Right atrium auricular region (tissue), 2 donors: ENCODE measurements at places on chromosomes 1 and 21. TPM values are rescaled to one million over a fixed set of nuclear protein-coding genes. Genes with fewer than 3 reads are reported as not detected.
A peak's percentile ranks its signal among the peaks of the same experiment; 100 is the strongest.

GRCh38 chr1:91166106-91166712, 144.4 kb upstream of the ZNF644 start:
- no peaks in the 10 kb centered on the region for H3K4me1 ChIP-seq
- H3K4me3 ChIP-seq, result no peak overlapping the region
- no peaks in the 10 kb centered on the region for H3K36me3 ChIP-seq

GRCh38 chr1:10399444-10399941, 629 bp downstream of the PGD start:
- peaks cover 24% of the 10 kb centered on the region for H3K36me3 ChIP-seq
- H3K4me1 ChIP-seq, result no peaks in the 10 kb centered on the region
- peak overlapping the region; percentile 83 for H3K4me3 ChIP-seq
- H3K27ac ChIP-seq, result peak overlapping the region; percentile 88
- H3K27me3 ChIP-seq, result no peaks in the 10 kb centered on the region

GRCh38 chr21:34201481-34201858, 128.1 kb downstream of the MRPS6 start:
- no peaks in the 10 kb centered on the region for H3K27me3 ChIP-seq
- H3K36me3 ChIP-seq, result no peaks in the 10 kb centered on the region
- no peaks in the 10 kb centered on the region for H3K4me1 ChIP-seq
- H3K4me3 ChIP-seq, result peak overlapping the region; percentile 51

DNA sequence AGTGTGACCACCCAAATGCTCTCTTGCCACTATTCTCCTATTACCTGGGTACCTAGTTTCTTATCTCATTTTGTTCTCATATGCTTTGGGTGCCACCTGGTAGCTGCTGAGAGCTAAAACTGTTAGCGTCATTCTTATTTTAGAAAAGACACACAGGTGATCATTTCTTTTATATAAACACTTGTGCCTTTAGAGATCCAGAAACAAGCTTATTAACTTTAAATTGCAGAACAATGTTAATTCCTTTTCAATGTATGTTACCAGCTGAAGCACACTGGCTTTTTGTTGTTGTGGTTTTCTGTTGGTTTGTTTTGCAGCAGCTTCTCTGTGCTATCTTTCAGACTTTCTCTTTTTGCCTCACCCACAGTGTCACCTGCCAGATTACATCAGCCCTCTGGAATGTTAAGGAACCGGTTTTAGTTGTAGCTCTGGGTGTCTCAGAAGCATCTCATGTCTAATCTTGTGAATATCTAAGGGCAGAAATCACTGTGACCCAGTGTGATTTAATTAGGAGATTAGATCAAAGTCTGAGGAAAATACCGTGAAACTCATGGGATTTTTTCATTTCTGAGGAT, 43.4 kb upstream of the SLC19A2 start:
- no peak overlapping the region for H3K4me3 ChIP-seq
- no peak overlapping the region for H3K27ac ChIP-seq
- H3K27me3 ChIP-seq, result no peaks in the 10 kb centered on the region

- H3K27ac ChIP-seq, result no peak overlapping the region
- no peaks in the 10 kb centered on the region for H3K4me1 ChIP-seq
- no peak overlapping the region for H3K4me3 ChIP-seq
- DNase-seq, result no peak
- no peaks in the 10 kb centered on the region for H3K27me3 ChIP-seq
These were observed 129.9 kb upstream of the ZNF644 start for GRCh38 chr1:91151702-91152101.

DNA sequence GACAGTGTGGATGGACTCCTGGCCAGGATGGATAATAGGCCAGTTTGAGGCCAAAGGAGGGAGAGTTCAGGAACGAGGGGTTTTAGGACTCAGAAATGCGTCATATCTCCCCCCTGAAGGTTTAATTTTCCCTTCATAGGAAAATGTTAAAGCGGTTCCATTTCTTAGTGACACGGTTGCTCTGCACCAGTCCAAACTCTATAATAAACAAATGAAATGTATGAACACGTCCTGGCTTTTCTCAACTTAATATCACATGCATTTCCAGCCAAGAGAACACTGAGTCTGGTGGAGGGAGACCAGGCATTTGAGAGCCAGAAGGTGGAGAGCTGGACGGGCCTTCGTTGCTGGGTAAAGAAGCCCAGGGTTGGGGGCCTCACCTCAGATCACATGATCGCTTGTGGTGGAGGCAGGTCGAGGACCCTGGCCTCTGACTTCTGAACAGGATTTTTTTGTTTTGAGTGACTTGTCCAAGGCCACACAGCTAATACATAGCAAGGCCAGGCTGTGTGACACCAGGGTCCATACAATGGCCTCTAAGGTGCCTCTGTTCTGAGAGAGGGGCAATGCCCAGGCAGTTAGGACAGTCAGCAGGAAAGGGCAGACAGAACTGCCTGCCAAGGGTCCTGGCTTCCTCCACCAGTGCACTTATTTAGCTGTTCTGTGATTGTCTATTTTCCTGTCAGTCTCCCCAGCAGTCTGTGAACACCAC, 11.4 kb downstream of the SLC1A7 start:
- no peak overlapping the region for H3K4me3 ChIP-seq
- H3K36me3 ChIP-seq, result no peaks in the 10 kb centered on the region
- DNase-seq, result no peak
- H3K4me1 ChIP-seq, result no peaks in the 10 kb centered on the region

DNA sequence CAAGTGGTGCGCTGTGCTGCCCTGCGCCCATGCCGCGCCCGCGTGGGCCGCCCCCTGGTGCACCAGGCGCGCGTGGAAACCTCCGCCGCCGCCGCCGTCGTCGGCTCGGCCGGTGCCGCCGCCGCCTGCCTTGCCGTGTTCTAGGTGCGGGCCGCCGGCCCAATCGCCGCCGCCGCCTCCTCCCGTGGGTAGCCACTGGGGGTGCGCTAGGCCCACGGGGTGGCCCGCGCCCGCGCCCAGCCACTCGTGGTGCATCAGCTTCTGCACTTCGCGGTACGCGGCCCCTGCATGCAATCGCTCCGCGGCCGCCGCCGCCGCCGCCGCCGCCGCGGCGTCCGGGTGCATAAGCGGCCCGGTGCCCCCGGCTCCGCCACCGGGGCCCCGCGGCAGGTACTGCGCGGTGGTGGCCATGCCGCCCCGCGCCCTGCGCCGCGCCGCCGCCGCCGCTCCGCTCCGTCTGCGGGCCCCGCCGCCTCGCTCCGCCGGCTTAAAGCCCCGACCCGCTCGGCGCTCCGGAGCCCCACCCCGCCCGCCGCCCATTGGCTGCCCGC, at the start of gene POU3F1:
Gene POU3F1 (minus strand): TSS at position 461 of the 551 bp plus-strand sequence. CDS start 50 bp downstream, at position 411.
- peaks cover 28% of the 10 kb centered on the region for H3K27me3 ChIP-seq
- H3K4me3 ChIP-seq, result peak within 1 kb of the TSS; percentile 47
- H3K4me1 ChIP-seq, result no peaks in the 10 kb centered on the region
- no peaks in the 10 kb centered on the region for H3K36me3 ChIP-seq

GRCh38 chr1:94927405-94928175, 680 bp upstream of the CNN3 start:
- DNase-seq, result no peak
- no peaks in the 10 kb centered on the region for H3K4me1 ChIP-seq
- H3K27ac ChIP-seq, result peak overlapping the region; percentile 97
- peak overlapping the region; percentile 66 for H3K4me3 ChIP-seq
- H3K36me3 ChIP-seq, result no peaks in the 10 kb centered on the region

- peak overlapping the region; percentile 94 for H3K4me3 ChIP-seq
- peaks cover 36% of the 10 kb centered on the region for H3K4me1 ChIP-seq
- H3K36me3 ChIP-seq, result no peaks in the 10 kb centered on the region
- no peaks in the 10 kb centered on the region for H3K27me3 ChIP-seq
These were observed 2.5 kb downstream of the TGFBR3 start for GRCh38 chr1:91883470-91883869.

- no peak overlapping the region for H3K4me3 ChIP-seq
- peak overlapping the region; percentile 32 for H3K27ac ChIP-seq
- no peaks in the 10 kb centered on the region for H3K36me3 ChIP-seq
- DNase-seq, result no peak
- H3K4me1 ChIP-seq, result no peaks in the 10 kb centered on the region
- no peaks in the 10 kb centered on the region for H3K27me3 ChIP-seq
These were observed 24.8 kb upstream of the KCNE1 start for GRCh38 chr21:34536820-34537219.

GRCh38 chr1:156659661-156659987, 17.6 kb downstream of the NES start:
- H3K27ac ChIP-seq, result peak overlapping the region; percentile 93
- H3K27me3 ChIP-seq, result no peaks in the 10 kb centered on the region
- H3K4me3 ChIP-seq, result no peak overlapping the region
- no peak for DNase-seq
- H3K36me3 ChIP-seq, result no peaks in the 10 kb centered on the region
- H3K4me1 ChIP-seq, result peaks cover 88% of the 10 kb centered on the region

DNA sequence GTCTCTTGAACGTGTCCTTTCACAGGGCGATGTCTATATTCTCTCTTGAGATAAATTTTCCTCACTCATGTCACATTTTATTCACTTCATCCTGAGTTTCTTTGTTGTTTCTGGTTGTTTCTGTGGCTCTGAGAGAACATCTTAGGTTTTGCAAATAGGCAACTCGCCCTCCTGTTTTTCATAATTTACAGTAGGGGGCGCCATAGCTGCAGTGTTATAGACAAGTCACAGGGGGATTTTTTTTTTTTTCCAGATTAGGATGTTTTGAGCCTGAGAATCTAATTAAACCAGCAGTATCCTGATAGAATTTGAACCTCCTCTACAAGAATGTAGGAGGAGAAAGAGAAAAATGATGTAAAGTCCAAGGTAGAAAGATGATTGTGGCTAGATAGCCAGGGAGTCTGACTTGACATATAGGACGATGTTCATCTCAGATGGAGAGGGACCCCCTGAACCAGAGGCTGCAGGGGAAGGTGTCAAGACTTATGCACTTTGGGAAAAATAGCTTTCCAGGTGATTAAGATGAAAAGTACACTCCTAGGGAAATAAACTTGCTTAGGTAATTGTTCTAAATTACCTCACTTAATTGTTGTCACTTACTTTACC, 76.3 kb downstream of the ZP4 start:
- no peak for DNase-seq
- no peaks in the 10 kb centered on the region for H3K27me3 ChIP-seq
- H3K36me3 ChIP-seq, result peaks cover 22% of the 10 kb centered on the region
- no peak overlapping the region for H3K27ac ChIP-seq
- H3K4me1 ChIP-seq, result no peaks in the 10 kb centered on the region

GRCh38 chr1:53334781-53335180, 6.9 kb upstream of the LRP8 start:
- no peaks in the 10 kb centered on the region for H3K36me3 ChIP-seq
- H3K4me1 ChIP-seq, result no peaks in the 10 kb centered on the region
- DNase-seq, result no peak
- no peaks in the 10 kb centered on the region for H3K27me3 ChIP-seq

- no peak overlapping the region for H3K4me3 ChIP-seq
- no peaks in the 10 kb centered on the region for H3K27me3 ChIP-seq
- DNase-seq, result no peak
- no peak overlapping the region for H3K27ac ChIP-seq
These were observed 52.5 kb downstream of the ANGPTL1 start for GRCh38 chr1:178818416-178818815.

DNA sequence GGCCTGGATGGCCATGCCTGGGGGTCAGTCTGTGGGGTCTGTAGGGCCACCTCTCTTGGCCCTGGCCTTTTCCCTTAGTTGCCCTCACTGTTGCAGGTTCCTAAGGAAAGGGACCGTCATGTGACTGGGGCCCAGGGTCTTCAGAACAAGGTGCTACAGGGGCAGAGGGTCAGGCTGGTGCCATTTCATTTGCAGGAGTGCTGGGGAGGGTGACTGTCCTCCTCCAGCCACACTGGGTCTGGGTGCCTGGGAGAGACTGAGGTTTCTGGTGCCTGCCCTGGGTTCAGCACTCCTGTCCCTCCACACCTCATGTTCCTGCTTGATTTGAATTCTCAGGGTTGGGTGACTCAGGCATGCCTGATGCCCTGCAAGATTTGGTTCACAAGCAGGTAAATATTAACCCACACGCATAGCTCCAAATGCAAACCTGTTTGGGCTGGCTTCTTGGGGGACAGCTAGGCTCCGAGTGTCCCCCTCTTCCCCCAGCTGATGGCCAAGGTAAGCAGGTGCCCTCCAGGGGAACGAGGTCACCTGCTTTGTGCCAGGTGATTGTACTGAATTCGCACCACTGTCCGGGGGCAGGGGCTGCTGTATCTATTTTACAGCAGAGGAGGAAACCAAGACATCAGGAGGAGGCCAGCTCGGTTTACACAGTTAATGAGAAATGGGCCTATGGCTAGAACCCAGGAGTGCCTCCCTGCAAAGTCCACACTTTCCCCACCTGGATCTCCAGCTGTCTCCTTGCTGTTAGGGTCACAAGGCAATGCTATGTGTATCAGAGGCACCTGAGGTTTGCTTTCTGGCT, 20.3 kb downstream of the ARHGEF10L start:
- no peak overlapping the region for H3K4me3 ChIP-seq
- peak overlapping the region; percentile 42 for H3K27ac ChIP-seq
- DNase-seq, result no peak
- no peaks in the 10 kb centered on the region for H3K36me3 ChIP-seq
- H3K4me1 ChIP-seq, result no peaks in the 10 kb centered on the region
- no peaks in the 10 kb centered on the region for H3K27me3 ChIP-seq

- H3K4me3 ChIP-seq, result no peak overlapping the region
- no peak overlapping the region for H3K27ac ChIP-seq
- H3K4me1 ChIP-seq, result no peaks in the 10 kb centered on the region
- H3K36me3 ChIP-seq, result no peaks in the 10 kb centered on the region
These were observed 27.4 kb upstream of the VAV3 start for GRCh38 chr1:107992347-107992746.

DNA sequence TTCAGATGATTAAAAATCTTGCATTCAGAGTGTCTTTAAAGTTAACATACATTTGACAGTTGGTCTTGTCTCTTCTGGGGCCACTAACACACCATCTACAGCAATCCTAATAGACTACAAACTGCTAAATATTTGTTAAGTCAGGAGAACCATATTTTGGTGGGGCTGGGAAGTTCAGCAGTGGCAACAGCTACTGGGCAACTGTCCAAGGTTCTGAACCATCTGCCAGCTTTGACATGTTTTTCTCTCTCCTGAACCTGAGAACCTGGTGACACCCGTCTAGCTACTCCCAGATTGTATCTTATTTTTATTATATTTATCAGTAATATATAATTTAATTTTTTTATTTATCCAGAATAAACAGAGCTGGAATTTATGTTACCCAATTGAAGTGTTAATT, 199.0 kb upstream of the DPYD start:
- no peak for DNase-seq
- no peaks in the 10 kb centered on the region for H3K4me1 ChIP-seq
- no peaks in the 10 kb centered on the region for H3K36me3 ChIP-seq
- no peak overlapping the region for H3K4me3 ChIP-seq
- no peak overlapping the region for H3K27ac ChIP-seq
- no peaks in the 10 kb centered on the region for H3K27me3 ChIP-seq

The KRTAP11-1 gene
- not detected for total RNA-seq

The BRDT gene
- total RNA-seq, result not detected

The HCRTR1 gene
- total RNA-seq, result 0.43 TPM

The C4BPA gene
- total RNA-seq, result 3.6 TPM

The MX2 gene
- total RNA-seq, result 5.9 TPM

The TTC39A gene
- 14.9 TPM for total RNA-seq
